ENCODE measurements at places on chromosomes 7 and 10.

- DNase-seq = no peak
Measured at GRCh38 chr7:132350741-132351140, 225.5 kb downstream of the PLXNA4 start.

- DNase-seq = no peak
Measured at GRCh38 chr10:96295475-96295874, 8.8 kb upstream of the DNTT start.

DNA sequence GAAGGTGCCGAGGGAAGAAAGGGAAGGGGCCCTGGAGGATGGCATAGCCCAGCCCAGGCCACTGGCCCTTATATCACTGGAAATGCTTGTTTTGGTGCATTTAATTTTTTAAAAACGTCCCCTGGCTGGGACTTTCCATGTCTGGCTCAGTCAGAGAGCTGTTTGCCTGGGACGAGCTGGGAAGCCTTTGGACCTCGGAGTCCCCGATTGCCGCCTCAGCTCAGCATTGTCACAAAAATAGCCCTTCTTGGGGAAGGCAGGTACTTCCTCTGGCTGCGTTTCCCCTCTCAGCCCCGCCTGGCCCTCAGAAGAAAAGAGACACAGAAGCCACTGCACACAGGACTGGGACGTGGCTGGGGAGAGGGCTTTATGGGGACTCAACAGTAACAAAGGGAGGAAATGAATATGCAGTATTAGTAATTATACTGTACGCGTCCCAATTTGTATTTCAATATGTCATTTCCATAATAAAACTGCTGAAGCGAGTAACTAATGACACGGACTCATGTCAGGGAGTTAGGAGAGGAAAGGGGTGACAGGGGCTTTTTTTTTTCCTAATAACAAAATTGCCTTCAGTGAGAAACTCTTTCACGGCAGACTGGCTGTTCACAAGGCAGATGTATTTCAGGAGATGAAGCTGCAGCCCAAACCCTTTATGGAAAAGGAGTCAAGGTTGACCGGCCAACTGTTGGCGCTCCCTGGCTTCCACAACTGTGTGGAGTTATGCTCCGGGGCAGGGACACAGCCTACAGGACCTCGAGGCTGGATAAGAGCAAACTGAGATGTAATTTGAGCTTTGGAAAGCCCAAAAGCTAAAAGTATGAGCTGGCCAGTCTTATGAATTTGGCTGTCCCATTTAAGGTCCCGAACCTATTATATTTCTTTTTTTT, 31.0 kb upstream of the MXI1 start:
- no peak for DNase-seq

GRCh38 chr10:2777666-2778355, 289.5 kb upstream of the PFKP start:
- DNase-seq = no peak

DNA sequence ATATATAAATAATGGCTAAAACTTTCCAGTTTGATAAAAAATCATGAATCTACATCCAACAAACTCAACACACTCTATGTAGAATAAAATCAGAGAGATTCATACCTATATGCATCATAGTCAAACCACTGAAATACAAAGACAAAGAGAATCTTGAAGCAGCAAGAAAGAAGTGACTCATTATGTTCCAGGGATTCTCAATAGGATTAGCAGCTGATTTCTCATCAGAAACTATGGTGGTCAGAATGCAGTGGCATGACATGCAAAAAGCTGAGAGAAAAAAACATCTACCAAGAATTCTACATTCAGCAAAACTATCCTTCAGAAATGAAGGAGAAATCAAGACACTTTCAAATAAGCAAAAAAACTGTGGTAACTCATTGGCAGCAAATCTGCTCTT, 187.4 kb downstream of the RNLS start:
- no peak for DNase-seq

DNA sequence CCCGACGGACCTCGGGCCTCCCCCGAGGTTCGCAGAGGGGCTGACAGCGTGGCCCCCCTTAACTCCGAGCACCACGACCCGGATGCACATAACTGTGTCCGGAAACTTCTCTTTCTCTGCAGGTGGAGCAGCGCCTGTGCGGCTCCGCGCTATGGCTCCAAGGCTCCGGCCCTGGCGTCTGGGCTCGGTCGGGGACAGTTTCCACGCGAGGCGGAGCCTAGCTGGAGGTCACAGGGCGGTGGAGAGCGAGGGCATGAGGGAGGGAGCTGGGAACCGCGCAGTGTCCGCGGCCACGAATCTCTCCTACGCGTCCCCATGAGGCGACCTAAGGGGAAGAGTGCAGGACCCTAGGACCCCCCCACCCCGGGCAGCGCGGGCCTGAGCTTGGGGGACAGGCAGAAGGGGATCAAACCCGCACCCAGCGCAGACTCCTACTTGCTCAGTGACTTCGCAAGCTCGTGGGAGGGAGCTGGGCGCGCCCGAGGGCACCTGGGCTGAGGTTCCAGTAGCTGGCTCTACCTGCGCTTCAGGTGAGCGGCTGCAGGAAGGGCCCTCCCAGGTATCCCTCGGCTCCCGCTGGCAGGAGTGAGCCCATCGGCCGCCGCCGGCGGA, 8.6 kb upstream of the MNX1 start:
- no peak for DNase-seq

DNA sequence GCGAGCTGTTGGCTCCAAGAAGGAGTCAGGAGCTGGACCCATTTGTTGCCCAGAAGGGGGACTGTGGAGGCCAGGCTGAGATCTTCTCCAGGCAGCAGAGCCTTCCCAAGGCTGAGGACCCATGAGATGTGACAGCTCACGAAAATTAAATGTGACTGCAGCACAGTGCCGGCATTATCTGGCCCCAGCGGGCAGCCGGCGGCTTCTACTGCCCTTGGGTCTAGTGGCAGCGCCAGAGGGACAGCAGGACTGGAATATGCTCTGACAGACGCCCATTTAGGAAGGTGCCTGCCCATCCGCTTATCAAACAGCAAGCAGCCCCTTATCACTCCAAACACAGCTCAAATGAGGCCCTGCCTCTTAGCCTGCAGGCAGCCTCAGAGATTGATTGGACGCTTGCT, 122.9 kb upstream of the LYZL2 start:
- no peak for DNase-seq

GRCh38 chr7:157358753-157359096, 21.9 kb downstream of the DNAJB6 start:
- DNase-seq = no peak

DNA sequence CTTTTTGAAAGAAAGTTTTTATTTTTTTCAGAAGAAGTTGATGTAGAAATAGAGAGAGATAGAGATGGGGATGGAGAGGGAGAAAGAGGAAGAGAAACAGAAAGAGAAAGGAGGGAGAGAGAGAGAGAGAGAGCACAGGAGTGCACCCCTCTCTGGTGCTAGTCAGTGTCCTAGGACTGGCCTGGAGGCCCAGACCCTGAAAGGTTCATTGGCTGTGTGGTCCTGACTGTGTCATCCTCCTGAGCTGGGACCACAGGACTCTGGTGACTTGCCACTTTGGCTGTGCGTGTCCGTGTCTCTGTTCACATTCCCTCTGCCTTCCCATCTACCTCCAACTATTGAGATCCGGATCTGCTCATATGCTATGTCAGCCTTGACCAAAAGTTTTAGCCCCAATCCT, 62.1 kb upstream of the SHH start:
- no peak for DNase-seq

DNA sequence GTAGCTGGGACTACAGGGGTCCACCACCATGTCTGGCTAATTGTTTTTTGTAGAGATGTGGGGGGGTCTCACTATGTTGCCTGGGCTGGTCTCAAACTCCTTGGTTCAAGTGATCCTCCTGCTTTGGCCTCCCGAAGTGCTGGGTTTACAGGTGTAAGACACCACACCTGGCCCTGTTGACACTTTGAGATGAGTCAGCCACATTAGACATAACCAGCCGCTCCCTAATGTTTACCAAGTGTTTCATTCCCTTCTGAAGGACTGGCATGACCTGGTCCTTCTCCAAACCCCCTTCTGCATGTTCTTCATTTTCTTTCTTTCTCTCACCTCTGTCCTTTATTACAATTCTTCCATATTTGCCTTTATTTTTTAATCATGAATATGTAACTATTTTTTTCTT, 67.8 kb downstream of the TAF3 start:
- no peak for DNase-seq

GRCh38 chr10:129863201-129863663, 100.8 kb downstream of the EBF3 start:
- no peak for DNase-seq

DNA sequence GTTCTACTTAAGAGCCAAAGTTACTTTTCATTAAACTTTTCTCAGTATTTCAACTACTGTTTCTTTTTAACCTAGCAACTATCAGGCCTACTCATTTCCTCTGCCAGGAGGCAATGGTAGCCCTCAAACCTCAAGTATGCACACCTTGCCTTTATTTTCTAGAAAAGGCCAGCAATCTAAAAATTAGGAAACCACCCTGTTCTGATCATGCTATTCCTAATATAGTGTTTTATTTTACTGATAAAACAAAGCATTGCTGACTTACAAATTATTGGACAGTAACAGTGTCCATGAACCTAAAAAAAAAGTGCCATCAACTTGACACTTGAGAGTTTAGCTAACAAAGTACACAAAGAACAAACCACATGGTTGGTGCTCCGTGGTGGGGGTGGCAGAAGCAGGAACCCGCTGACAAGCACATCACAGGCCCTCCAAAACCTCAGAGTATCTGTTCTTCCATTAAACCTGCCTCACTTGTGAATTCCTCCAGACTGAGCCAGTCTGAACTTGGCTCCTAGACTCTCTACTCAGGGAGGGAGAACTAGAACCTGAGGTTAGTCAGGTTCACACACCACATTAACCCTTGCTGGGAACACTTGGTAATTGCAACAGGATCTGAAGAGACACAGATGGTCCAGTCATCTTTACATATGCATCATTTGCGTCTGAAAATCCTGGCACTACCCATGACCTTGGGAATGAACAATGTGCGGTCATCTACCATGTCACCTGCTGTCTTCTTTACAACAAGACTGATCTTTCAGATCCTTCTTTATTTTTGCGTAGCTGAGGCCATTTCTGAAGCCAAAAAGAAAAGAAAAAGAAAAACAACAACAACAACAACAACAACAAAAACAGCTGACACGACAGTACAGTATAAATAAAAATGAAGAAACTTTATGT, 31.9 kb downstream of the PIP4K2A start:
- DNase-seq = peak; percentile 16

GRCh38 chr7:109582211-109582610, 1012.5 kb downstream of the DNAJB9 start:
- DNase-seq = peak; percentile 59

DNA sequence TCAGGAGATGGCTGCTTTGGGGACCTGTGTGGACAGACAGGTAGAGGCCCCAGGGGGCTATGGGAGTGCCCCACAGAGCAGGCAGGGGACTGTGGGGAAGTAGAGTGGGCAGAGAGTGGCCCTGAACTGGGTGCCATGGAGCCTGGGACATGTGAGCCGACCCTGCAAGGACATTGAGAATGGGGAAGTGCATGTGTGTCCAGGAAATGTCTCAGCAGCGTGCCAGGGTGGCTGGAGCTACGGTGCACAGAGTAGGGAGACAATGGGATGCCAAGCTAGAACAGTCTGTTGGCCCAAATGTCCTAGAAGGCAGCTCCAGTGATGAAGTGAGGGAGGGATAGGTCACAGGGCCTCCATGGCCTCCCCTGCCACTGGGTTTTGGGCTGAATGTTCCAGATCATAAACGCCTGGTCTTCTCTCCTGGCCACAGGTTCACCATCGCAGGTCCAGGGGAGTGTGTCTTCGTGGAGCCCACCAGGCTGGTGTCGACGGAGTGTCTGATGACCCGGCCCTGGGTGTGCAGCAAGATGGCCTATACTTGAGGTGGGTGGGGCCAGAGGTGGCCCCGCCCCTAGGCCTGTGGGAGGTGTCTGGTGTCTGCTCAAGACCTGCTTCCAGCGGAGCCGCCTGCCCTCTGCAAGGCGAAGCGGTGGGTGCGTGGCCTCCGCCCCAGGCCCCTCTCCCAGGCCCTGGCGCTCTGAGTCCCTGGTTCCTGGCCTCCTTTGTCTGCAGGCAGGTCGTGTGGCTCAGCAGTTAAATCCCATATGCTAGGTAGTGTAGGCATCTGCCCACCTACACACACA, 20.5 kb downstream of the CLEC2L start:
- DNase-seq = no peak

DNA sequence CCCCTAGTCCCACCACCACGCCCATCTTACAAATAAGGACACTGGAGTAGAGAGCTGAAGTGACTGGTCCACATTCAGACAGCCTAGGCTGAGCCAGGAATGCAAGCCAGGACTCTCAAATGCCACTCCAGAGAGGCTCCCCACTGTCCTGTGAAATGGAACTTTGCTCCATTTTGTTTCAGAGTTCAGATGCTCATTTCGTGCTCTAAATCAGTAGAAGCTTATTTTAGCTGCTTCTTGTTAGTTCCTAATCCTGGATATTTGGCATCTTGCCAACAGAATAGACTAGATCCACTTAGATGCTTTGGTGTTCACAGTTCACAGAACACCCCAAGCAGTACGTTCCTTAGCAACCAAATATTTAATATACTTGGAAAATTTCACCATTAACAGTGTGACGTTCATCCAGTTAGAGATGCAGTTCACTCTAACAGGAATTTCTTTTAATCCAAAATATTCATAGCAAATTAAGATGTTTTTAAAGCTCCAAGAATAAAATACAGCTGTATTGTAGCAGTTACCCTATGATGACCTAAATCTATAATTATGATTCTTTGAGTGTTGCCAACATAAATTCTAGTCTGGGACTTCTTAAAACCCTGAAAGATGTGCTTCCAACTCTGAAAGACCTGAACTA, 7.3 kb downstream of the MMP21 start:
- DNase-seq = no peak

DNA sequence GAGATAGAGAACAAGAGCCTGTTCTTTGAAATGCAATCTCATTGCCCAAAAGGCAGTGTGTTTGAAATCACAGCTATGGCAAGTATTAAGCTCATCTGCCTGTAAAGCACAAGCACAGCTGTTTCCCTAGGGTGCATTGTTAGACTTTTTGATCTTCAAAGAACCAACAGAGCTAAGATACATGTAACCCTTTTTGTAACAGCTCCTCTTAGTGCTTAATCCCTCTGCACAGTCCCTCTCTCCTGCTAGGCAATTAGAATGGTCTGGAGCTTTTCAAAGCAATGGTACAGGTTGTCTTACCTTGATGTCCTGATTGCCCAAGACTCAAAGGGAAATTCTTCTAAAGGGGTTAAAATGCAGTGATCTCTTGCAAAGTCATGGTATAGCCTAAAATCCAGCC, 249.6 kb upstream of the CHRM2 start:
- no peak for DNase-seq

GRCh38 chr10:31000071-31000782, 31.4 kb downstream of the ZNF438 start:
- DNase-seq = no peak

GRCh38 chr7:20558963-20559716, 56.3 kb upstream of the ABCB5 start:
- no peak for DNase-seq

All from NCI-H1694 treated with DMSO at 0.1 percent for 48 hours (cell line).